Forelimb muscle (tissue), 1 donor: ENCODE measurements at places on chromosomes 4 and X. TPM values are rescaled to one million over a fixed set of nuclear protein-coding genes. Genes with fewer than 3 reads are reported as not detected.

- DNase-seq: no peak
These were observed 542.4 kb upstream of the FAM241A start for GRCh38 chr4:111602848-111603247.

GRCh38 chr4:113397114-113397701, 347.8 kb downstream of the ANK2 start:
- DNase-seq: peak; percentile 35

GRCh38 chrX:71909956-71910355, 689 bp upstream of the NHSL2 start:
- no peak for DNase-seq

DNA sequence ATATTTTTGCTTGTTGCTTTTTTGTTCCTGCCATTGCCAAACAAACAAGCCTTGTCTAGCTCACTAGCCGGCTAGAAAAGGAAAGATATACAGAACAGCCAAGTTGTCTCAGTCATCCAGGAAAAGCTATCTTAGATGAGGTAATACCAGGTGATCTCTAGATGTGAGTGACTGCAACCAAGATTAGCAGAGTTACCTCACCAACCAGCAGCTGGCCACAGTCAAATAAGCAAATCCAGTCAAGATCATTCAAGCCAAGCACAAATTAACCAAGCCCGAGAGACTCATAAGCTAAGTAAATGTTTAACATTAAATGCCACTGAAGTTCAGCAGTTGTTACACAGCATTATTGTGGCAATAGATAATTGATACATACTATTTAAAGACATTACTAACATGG, 108.6 kb downstream of the CENPC start:
- no peak for DNase-seq

GRCh38 chrX:47587906-47588735, 5.9 kb downstream of the TIMP1 start:
- no peak for DNase-seq

DNA sequence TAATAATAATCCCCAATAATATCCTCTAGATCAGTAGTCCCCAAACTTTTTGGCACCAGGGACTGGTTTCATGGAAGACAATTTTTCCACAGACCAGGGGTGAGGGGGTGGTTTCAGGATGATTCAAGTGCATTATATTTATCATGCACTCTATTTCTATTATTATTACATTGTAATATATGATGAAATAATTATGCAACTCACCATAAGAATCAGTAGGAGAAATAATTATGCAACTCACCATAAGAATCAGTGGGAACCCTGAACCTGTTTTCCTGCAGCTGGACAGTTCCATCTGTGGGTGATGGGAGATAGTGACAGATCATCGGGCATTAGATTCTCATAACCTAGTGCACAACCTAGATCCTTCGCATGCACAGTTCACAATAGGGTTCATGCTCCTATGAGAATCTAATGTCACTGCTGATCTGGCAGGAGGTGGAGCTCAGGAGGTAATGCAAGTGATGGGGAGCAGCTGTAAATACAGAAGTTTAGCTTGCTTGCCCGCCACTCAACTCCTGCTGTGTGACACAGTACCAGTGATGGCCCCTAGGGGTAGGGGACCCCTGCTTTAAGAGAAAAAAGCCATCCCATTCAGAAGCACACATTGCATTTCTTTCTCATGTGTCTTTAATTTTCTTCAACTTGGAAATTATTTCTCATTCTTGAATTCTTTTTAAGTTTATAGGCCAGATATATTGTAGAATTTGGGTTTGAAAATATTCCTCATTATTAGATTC, 16.0 kb upstream of the SH3RF1 start:
- no peak for DNase-seq

- DNase-seq: no peak
These were observed 58.0 kb downstream of the STAP1 start for GRCh38 chr4:67616478-67616877.

GRCh38 chr4:34851411-34851810, 1392.9 kb downstream of the ARAP2 start:
- no peak for DNase-seq

DNA sequence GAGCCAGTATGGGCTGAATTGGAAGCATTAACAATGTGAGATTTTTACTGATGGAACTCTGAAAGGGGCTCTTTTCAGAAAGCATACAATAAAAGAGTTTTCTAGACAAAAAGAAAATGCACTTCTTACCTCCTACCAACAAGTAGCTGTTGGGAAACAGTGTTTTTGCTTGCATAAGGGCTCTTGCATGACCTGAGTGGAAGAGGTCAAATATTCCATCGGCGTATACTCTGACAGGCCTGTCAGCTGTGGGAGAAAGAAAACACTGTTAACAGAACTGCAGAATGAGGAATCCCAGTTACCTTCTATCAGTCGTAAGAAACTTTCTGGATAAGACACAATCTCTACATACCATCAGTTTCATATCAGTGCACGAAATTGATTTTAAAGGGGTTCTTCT, 39.5 kb downstream of the PCYT1B start:
- DNase-seq: no peak

- DNase-seq: no peak
These were observed 98.0 kb downstream of the PSAPL1 start for GRCh38 chr4:7336732-7337131.

DNA sequence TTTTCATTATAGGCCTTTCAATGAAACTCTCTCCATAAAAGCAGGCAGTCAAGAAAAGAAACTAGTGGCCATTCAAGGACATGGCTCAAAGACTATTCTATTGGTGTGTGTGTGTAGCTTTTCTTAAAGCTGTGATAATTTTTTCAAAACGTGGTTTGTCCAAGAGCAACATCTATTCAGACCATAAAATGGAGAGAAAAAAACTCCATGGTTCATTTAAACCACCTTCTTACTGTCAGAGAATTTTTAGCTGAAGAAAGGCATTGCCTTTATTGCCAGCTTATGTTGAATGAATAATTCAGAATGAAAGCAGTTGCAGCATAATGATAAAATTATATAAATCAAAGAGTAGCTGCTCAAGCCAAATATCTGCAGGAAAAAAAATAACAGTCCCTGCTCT, 325.5 kb downstream of the PCDH18 start:
- DNase-seq: no peak

DNA sequence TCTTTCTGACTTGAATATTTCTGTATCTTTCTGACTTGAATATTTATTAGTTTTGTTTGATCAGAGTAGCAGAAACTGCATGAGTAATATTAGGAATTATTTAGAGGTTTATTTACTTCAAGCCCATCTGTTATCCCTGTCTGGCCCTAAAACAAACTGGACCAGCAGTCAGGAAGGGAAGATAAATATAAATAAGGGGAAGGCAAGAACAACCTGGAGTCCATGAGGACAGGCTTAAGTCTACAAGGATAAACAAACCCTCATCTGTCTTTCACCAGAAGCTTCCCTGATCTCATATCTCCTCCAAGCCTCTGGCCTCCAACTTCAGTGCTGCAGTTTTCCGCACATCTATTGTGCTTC, 524.9 kb downstream of the CENPC start:
- no peak for DNase-seq

DNA sequence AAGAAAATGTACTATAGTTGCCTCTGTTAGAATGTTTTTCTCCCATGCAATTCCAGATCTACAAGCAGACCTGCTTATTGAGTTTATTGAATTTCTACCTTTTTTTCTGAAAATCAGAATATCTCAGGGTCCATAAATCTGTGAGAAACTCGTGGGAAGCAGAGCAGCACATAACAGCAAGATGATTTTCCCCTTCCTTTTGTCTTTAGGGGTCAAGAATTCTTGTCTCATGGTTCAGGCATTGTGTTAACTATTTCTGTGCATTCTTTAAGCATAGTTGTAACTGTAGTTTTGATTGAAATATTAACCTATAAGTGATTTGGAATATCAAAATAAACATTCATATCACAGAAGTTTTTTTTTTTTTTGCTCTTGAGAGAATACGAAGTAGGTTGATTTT, 11.4 kb downstream of the EDNRA start:
- DNase-seq: no peak

GRCh38 chr4:153529646-153530045, 63.5 kb downstream of the TMEM131L start:
- no peak for DNase-seq

DNA sequence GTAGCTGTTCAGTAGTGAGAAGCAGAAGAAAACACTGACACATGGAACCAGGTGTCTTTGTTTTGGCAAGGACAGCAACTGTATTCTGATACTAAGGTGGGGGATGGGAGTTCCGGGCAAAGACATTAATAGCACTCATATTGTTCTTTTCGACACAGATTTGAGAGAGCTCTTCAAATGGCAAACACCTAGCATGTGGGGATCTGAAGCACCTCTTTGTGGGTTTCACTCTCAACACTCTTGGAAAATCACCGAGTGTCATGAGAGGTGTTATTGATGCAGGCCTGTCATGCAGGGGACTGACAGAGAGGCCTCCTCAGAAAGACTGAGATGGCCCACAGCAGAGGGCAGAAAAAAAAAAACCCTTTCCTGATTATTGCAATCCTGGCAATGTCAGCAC, 228.4 kb upstream of the VCX start:
- no peak for DNase-seq

DNA sequence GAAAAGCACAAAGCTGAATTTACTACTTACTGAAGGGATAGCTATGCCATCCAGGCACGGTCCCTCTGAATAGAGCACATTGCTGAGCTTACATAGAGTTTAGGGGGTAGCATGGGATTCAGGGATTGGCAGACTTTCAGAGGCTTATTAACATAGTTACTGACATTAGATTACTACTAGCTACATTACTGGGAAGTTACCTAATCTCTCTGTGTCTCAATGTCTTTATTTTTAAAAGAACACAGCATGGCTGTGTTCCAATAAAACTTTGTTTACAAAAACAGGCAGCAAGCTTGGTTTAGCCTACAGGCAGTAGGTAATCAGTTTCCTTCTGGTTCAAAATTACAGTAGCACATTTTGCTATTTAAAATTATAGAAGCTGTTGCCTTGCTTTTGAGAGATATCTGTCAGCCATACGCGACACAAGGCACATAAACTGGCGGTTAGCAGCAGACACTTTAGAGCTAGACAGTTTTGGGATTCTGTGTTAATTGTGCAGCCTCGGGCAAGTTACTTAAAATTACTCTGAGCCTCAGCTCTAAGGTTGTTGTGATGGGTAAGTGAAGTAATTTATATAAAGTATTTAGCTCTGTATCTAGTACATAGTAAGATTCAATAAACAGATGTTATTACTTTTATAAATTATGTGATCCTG, 6.9 kb downstream of the KLHL8 start:
- no peak for DNase-seq

- no peak for DNase-seq
These were observed 440.0 kb downstream of the PCDH7 start for GRCh38 chr4:31160146-31160545.

DNA sequence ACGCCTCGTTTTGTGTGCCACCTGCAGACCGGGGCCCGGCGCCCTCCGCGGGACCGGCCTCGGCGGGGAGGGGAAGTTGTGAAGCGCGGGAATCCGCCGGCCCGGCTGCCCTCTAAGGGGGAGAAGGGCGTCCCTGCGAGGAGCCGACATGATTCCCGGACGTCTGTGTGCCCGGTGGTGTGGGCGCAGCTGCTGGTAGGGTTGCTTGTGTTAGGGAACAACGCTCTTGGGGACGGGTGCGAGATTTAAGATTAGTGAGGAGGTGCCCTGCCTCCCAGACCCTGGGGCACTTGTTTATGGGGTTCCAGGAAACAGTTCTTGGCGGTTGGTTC, 627 bp downstream of the CDKN2AIP start:
- DNase-seq: no peak

- DNase-seq: no peak
These were observed 126.8 kb downstream of the IRF2 start for GRCh38 chr4:184347251-184348239.

DNA sequence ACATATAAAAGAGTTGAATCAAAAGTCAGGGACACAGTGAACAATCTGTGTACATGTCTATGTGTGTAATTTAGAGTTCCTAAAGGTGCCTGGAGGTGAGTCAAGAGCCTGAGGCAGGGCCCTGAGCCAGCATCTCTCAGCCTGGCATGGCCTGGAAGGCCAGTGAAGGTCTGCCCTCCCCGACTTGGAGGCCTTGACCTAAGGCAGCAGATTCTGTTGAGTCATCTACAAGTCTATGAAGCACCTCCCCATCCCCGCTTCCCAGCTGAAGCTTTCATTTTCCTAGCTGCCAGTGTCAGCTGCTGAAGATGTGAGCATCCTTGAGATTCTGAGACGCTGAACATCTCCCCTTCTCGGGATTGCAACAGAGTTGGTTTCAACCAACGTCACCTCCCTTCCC, 583.9 kb downstream of the BCOR start:
- DNase-seq: no peak

DNA sequence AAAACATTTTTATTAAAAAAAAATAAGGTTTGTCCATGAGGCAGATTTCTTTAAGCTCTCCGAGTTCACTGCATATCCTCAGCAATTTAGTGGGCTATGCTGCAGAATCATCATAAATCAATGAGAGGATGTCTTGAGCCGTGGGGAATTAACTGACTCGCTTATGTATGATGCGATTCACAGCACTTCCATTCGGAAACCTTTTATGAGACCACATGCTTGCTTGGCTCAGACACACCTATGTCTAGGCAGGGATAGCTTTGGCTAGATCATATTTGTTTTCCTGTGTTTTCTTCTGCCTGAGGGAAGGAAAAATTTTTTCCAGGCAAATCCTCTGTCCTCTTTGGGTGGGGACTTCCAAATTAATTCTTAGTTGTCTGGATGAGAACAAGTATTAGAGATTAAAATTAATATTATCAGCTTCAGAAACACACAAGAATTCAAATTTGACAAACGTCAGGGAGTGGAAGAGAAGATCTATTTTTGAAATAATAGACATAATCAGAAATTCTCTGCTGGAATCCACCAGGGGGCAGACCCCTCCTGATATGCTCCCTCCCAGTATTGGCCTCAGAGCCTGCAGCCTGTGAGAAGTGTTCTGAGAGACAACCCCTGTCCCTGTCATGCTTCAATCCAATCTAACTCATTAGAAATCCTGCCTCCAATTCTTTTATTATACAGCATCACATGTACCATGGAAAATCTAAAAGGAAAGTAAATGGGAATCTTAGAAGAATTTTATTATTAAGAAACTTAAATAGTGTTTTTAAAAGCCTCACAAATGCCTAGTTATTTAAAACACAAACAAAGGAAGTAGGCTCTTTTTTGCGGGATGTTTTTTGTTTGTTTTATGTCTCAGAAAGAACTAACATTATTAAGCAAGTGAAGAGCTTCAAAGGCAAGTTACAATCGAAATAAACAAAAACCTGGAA, 345.1 kb upstream of the TACR3 start:
- peak; percentile 6 for DNase-seq

The KLHL5 gene
- 15.4 TPM for polyA plus RNA-seq

The MND1 gene
- polyA plus RNA-seq: 3.5 TPM

The CSAG3 gene
- polyA plus RNA-seq: not detected

The CT45A7 gene
- not detected for polyA plus RNA-seq

The PITX2 gene
- 43.4 TPM for polyA plus RNA-seq
